Cortex of kidney (tissue), 1 donor: ENCODE measurements at places on chromosomes 7 and 10.

DNA sequence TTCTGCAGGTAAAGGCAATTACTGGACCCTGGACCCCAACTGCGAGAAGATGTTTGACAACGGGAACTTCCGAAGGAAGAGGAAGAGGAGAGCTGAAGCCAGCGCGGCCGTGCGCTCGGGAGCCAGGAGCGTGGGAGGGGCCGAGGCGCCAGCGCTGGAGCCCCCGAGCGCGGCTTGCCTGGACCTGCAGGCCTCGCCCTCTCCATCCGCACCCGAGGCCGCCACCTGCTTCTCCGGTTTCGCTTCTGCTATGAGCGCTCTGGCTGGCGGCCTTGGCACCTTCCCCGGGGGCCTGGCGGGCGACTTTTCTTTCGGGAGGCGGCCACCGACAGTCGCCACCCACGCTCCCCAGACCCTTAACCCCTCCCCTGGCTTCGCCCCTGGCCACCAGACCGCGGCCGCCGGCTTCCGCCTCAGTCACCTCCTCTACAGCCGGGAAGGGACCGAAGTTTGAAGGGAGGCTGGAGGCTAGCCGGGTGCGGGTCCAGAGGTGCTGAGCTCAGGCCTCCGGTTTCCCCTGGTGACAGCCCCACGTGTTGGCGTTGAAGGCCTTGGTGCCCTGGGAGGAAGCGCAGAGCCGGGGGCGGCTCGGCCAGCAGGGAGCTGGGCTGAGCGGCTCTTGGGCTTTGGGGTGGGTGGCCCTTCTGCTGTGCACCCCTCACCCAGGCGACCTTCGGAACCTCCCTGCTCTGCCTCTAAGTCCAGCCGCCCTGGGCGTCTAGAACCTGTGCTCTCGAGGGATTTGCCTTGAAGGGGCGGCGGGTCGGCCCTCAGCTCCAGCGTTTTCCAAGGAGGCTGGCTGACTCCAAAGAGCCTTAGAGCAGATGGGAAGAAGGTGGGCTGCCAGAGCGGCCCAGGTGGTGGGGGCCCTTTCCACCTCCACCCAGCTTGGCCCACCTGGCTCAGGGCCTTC, 1.8 kb downstream of the FOXI2 start:
- no peak for DNase-seq

DNA sequence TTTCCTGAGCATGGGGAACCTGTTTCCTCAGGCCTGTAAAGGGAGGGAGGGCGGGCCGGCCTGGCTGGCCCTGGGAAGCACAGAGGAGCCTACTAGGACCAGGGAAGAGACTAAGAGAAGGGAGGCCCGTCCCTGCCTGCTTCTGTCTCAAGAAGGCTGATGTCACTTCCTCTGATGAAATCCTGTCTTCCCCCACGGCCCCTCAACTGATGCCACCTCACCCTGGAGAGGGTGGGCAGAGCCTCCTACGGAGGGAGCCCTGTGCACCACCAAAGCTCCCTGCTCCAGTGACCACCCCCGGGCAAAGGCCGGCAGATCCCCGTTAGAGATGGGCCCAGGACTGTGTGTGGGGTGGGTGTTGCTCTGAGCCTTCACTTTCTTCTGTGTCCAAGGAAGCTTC, 1.0 kb upstream of the PILRA start:
- DNase-seq, result no peak

DNA sequence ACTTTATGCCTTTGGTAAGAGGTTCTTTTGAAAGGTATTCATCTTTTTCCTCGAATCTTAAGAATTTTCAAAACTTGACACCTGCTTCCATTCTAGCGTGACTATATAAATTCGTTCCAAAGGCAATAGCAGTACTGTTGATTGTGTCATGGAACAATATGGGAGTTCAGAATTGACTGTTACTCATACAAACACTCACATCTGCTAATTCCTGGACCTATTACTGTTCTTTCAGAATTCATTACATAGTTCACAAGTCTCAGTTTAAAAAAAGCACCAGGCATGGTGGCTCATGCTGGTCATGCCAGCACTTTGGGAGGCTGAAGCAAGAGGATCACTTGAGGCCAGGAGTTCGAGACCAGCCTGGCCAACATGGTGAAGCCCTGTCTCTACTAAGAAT, 80.9 kb downstream of the CACNB2 start:
- no peak for DNase-seq

GRCh38 chr7:10116511-10116910, 857.2 kb upstream of the PHF14 start:
- no peak for DNase-seq

DNA sequence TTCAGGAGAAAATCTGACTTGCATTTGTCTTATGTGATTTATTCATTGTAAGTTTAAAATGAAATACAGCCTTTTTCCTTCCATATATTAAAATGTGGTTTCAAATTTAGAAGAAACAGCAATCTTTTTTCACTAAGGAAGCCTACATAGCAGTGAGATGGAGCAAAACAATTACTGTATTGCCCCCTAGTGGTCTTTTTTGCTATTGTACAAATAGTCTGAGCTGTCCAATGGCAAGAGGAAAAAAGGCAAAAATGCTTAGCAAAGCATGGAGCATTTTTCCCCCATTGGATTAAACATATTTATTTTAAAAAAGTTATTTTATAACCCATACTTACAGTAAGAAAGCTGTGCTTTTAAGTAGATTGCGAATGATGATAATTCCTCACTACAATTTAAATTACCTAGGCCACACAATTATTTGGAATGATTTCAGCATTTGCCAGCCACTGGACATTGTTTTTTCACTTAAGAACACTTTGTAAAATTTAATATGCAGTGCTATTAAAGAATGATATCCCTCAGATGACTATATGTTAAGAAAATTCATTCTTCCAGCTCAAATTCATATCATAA, 119.5 kb downstream of the CPED1 start:
- no peak for DNase-seq

DNA sequence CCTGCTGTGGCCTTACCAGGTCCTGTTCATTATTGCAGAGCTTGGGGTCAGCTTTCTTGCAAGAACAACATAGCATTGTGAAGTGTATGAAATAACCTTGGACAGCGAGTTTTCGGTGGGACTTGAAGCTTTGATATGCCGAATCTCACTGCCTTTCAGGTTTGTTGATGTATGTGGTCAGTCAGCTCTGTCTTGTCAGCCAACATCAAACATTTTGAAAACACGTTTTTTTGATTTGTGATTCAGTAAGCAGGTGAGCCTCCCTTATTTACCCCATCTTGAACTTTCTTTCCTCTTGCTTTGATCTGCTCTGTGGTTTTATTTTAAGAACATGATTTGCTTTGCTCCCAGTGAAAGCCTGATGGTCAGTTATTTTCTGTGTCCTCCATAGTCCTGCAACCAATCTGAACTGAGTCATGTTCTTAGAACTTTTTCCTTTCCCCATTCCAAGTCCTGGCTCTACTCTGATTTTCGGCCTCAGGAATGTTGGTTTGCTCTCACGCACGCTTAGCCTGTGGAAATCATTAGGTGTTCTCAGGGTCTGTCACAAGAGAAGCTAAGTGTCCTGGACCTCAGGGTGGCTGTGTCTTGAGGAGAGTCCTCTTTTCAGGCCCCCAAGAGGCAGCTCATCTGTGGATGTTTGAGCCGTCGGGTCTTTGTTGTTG, 8.7 kb downstream of the WBP1L start:
- no peak for DNase-seq
